AG08396 (cell line): ENCODE measurements at places on chromosomes 2 and 18.

- DNase-seq, result no peak
Measured at GRCh38 chr2:159051661-159052060, 83.2 kb downstream of the TANC1 start.

GRCh38 chr18:32315881-32316280 is 126.0 kb downstream of the MEP1B start:
- no peak for DNase-seq

DNA sequence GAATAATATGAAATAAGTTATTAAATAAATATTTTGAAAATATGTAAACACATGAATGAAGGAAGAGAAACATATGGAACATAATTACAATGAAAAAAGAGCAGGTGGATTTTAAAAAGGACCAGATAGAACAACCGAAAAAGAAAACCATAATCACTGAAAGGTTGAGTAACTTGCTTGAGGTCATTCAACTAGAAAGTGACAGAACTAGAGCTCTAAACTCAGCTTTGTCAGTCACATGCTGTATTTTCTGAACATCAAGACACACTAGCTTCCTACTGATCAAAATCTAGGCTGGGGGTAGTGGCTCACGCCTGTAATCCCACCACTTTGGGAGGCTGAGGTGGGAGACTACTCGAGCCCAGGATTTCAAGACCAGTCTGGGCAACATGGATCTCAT is 30.0 kb upstream of the ITGAV start:
- no peak for DNase-seq

DNA sequence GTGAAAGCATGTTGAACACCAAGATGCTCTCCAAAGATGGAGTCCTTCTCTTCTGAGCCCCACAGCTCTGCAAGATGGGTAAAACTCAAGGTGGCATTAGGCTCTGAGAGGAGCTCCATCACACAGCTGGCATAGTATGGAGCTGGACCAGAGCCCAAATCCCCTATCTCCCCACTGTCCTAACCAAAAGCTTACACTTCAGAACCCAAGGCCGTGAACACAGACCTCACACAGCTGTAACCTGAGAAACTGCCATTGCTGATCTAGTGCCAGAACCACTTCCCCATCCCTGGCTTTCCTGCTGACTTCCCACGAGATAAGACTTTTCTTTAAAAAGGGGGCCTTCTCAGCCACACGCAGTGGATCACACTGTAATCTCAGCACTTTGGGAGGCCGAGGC is 25.0 kb downstream of the TTC32 start:
- no peak for DNase-seq

- no peak for DNase-seq
Measured at GRCh38 chr18:78875016-78875777, 104.4 kb upstream of the SALL3 start.

DNA sequence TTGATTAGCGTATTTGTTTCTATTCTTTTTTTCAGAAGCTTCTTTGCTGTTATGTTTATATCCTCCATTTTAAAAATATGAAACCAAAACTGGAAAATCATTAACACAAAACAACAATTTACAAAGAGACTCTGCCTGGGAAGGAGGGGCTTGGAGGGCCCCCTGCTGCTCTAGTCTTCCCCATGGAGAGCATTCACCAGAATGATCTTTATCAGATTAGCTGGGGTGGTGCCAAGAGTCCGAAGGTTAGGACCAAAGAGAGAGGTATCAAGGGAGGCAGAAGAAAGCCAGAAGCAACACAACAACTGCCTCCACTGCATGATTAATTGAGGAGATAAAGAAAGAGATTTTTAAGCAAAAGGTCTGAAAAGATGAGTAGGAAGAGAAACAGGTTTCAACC is 218.6 kb downstream of the IRS1 start:
- DNase-seq, result no peak

DNA sequence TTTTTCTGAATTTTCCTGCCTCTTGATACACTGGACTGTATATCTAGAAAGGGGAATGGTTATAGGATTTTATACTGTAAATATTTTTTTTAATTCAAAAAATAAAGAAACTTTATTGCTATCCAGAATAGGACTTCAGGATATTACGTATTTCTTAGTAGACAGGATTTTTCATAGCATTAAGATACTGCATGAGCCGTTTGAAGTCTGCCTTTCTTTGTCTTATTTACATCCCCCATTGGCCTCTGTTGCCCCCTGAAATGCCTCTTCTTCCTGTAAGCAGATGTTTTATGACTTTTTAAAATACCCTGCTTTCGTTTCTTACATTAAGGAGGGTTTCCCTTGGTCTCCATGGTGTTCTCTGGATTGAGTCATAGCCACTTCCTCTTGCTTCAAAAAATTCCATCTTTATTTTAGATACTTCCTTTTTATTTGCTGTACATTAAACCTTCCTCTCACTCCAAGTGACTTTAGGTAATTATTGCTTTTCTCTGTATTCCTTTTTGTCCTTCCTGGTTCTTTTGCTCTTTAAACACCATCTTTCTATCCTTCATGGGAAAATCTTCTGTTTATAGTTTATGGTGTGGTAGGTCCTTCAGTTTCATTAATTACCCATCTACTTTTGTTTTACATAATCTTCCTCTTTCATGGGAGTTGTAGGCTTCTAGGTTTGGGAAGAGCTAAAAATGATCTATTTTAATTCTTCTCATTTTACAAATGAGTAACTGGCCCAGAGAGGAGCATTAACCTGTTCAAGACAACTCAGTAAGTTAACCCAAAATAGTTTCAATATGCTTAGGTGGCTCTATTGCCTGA is 72.6 kb downstream of the ZNF532 start:
- peak; percentile 21 for DNase-seq

DNA sequence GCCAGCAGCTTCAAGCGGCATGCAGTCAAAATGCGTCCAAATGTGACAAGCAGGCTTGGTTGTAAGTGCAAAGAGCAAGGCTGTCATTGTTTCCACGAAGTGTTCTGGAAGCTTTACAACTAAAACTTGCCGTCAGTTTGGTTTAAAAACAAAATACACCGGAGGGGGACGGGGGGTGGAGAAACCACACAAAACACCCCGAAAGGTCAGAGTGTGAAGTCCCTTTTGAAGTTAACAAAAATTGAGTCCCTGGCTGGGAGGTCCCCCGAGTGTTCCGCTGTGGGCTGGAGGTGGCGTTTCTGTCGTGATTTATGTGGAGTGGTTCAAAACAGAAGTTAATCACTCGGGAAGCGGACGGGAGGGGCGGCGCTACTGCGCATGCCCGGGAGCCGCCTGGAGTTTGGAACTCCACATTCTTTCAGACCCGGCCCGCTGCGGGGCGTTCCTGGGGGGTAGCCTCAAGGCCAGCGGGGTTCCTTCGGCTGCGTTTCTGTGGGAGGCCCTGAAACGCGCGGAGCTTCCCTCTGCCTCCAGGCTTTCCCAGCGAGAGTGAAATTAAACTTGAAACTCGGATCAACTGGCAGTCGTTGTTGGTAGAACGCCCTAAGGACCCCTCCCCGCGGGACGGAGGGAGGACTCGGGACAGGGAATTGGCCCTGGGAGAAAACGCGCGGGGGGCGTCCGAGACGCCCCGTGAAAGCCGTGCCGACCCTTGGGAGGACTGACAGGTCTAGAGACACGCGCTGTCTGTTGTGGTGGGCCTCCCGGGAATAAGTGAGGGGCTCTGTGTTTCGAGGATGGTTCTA is 1.4 kb downstream of the TGIF1 start:
- peak; percentile 90 for DNase-seq

DNA sequence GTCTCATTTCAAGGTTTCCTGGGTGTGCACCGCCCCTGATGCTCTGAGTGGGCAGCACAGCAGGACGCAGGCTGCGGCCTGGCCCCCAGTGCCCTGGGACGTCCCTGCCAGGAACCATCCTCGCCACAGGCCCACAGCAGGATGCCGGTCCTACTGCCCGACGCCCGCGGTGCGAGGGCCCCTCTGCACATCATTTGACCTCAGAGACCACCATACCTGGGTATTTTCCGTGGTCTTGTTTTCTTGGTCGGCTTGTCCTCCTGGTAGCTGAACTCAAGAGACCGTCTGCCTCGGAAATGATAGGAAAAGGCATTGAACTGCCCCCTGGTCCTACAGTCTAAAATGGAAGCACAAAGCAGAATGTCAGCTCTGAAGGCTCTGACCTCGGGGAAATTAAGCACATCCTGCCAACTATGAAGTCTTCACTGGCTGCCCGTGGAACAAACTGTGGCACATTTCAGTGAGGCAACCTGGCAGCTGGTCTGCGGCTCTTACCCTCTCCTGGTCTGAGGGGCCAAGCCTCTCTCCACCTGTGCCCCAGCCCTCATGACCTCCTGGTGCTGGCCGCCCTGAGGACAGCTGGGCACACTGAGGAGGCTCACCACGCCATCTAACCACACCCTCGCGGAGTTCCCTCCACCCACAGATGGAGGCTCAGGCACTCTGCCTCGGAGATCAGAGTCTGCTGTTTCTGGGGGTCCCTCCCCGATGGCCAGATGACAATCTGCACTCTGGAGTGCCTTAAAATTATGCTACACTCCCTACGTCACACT is 105.0 kb downstream of the PXDN start:
- DNase-seq, result no peak

DNA sequence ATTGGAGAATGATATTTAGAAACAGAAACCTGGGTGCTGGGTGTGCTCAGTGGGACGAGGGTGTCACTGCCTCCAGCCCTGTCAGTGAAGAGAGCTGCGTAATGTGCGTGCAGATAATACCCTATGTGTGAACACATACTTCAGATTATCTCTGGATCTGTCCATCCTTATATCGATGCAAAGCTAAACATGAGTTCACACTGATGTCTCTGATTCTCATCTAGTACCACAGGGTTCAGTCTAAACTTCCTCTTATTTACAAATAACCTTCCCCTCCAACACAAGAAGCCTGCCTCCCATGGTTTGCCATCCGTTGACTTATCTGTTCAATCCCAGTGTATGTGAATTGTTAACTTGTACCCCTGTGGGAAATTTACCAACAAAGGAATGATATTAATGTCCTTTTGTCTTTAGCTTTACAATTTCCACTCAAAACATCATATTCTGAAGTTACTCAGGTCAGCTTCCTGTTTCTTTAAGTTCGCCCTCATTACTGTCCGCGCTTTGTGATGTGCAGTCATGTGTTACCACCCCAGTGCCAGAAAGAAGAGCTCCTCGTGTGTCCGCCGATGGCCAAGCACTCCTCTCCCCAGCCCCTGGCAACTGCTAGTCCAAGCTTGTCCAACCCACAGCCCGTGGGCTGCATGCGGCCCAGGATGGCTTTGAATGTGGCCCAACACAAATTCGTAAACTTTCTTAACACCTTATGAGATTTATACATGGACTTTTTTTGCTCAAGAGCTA is 108.2 kb downstream of the RTP5 start:
- no peak for DNase-seq

DNA sequence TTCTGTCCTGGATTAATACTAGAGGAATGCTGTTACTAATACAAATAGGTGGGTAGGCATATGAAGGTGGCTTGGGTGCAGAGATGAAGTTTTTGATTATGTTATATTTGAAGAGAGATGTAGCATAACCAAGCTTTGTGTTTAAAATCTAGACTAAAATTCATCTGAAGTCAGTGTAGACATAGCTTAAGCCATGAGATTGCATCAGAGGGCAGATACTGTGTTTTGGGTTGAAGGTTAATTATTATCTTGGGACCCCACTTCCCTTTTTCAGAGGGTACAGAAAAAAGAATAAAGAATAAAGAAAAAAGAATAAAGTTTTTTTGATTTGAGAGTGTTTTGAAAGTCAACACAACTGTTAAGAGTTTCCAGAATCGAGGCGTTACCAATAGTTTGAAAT is 13.0 kb downstream of the PPM1B start:
- DNase-seq, result no peak

DNA sequence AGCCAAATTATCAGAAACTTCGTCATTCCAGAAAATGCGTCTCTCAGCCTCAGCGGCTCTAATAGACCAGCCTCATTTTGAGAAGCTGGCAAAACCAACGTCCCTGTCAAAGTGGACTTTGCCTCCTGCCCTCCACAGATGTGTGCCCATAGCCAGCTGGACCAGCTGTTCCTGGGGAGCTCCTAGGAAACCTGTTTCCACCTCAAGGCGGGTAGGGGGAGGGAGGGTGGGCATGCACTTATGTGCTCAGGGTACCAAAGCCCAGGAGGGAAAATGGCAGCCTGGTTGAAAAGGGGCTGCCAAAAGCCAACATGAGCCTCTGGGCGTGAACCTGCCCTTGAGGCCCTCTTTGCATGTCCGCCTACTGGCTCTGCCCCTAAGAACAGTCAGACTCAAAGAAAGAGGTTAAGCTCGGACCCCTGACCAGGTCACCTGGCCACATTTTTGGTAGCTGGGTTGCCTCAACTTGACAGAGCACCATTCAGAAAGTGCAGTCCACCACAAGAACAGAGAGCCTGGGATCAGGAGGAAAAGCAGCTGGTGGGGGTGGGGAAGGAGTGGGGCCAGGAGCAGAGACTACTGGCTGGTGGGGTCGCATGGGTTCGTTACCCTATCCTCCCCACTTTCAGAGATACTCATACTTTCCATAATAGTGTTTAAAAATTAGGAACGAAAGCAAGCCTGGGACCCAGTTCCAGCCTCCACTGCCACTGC is 3.5 kb downstream of the PER2 start:
- no peak for DNase-seq

DNA sequence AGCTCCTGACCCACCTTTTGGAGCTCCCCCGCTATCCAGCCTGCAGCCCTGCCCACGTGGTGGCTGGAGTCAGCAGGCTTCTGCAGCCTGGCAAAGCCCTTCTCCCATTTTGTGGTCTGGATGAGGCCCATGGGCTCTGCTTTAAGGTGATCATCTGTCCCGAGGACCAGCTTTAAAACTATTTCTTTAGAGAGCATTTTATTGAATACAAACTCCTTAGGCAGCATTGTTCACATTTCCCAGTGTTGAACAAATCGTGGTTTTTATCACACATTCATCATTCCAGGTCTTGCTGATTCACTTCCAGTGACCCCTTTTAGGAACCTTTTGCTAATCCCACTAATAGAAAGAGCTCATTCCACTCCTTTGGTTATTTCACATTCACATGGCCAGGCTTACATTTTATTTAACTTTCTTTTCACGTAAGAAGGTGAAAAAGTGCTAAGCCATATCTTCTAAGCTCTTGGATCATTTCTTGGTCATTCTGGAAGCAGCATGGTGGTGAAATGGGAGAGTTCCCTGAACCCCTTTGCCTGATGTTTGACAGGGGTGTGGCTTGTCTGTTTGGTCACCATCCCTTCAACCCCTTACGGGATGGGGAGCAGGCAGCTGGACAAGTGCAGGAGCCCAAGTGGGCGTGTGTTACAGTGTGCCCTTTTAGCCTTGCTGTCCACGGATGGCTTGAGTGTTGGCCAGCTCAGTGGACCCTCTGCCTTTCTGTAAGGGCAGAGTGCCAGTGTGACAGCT is 80.4 kb upstream of the RAPGEF4 start:
- peak; percentile 49 for DNase-seq

GRCh38 chr18:2903006-2903405 is 56.2 kb downstream of the EMILIN2 start:
- DNase-seq, result peak; percentile 82

DNA sequence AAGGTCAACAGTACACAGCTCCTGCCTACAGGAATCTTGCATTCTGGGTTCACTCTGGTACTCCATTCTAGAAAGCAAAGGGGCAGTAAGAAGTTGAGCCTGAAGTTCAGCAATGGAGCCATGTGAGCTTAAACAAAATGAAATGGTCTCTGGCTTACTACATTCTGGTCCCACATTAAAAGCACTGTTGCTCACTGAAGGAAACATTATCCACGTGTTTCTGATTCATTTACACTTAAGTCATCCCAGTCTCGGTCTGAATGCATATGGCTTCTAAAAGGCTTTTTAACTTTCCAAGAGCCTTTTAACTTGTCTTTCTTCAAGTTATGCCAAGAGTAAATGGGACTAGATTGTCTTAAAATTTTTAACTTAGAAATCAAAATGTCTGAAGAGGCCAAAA is 177.8 kb downstream of the LNPK start:
- DNase-seq, result no peak

GRCh38 chr18:76686737-76687231 is 135.6 kb upstream of the ZNF236 start:
- peak; percentile 81 for DNase-seq

GRCh38 chr18:46069524-46069923 is 2.5 kb downstream of the PSTPIP2 start:
- no peak for DNase-seq
